ENCODE measurements at places on chromosomes 2 and 18. TPM values are rescaled to one million over a fixed set of nuclear protein-coding genes. Genes with fewer than 3 reads are reported as not detected.

DNA sequence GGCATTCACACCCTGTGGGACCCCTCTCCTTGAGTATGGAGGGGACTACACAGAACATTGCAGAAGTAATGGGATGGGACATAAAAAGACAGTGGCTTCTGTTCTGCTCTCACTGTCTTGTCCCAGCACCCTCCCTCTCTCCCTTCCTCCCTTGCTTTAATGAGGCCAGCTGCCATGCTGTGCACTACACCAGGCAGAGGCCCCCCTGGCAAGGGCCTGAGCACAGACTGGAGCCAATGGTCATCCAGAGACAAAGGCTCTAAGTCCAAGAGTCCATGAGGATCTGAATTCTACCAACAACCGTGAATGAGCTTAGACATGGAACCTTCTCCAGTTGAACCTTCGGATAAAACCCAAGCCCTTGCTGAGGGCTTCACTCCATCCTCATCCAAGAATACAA is 263.0 kb downstream of the NDUFA10 start:
- DNase-seq: no peak
- H3K4me3 ChIP-seq: no peak overlapping the region
- no peak overlapping the region for H3K27ac ChIP-seq
- H3K27me3 ChIP-seq: no peaks in the 10 kb centered on the region
- H3K4me1 ChIP-seq: peaks cover 3% of the 10 kb centered on the region

DNA sequence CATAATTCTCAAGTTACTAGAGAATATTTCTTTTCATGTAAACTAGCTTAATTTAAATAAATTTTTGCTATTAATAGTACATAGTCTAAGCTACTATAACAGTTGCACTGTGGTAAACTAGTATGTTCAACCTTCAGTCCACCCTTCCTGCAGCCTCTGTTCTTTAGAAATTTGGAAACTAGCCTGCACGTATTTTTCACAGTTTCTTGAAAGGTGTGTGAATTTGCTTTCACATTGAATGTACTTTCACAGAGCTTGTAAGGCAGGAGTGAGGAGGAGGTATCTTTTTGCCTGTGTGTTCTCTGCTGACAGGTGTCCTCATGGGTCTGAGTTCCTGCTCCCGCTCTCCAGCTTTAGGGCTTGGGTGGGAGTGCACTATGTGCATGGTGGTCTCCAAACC is 117.5 kb downstream of the ATP9B start:
- no peak overlapping the region for H3K4me3 ChIP-seq
- peaks cover 4% of the 10 kb centered on the region for H3K4me1 ChIP-seq
- H3K36me3 ChIP-seq: no peaks in the 10 kb centered on the region
- no peak for DNase-seq
- no peak overlapping the region for H3K27ac ChIP-seq
- H3K27me3 ChIP-seq: no peaks in the 10 kb centered on the region

DNA sequence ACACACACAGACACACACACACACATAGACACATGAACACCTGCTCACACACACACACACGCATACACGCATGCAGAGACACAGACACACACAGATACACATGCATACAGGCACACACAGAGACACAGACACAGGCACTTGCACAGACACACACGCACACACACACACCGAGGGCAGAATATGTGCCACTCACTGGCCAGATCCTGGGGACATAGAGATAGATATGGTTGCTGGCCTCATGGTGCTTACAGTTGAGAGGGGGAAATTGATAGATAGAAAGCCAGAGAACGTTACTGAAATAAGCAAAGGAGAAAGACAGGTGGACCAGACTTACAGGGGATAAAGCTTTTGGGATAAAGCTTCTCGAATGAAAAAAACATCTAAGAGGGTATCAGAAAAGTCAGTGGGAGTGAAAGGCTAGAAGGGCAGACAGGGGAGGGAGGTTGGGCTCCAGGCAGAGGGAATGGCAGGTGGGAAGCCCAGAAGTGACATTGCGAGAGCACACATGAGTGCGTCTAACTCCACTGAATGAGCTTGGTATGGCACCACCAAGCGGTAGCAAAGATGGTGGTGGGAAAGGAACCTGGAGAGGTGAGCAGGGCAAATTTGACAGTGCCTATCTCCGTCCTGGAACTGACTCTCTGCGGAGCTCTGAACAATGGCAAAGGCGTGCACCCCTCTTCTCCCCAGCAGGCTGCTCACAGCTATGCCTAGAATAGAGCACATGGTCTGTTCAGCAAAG is 390.1 kb upstream of the TRIB2 start:
- no peak for DNase-seq
- H3K4me1 ChIP-seq: no peaks in the 10 kb centered on the region
- H3K4me3 ChIP-seq: no peak overlapping the region
- H3K27me3 ChIP-seq: no peaks in the 10 kb centered on the region
- H3K27ac ChIP-seq: no peak overlapping the region

- DNase-seq: no peak
- no peaks in the 10 kb centered on the region for H3K27me3 ChIP-seq
- H3K4me1 ChIP-seq: no peaks in the 10 kb centered on the region
- H3K27ac ChIP-seq: no peak overlapping the region
- H3K4me3 ChIP-seq: no peak overlapping the region
Observed at GRCh38 chr2:175823002-175823706, 178.9 kb downstream of the LNPK start.

- no peak for DNase-seq
- no peak overlapping the region for H3K4me3 ChIP-seq
- no peaks in the 10 kb centered on the region for H3K4me1 ChIP-seq
- H3K27ac ChIP-seq: no peak overlapping the region
- no peaks in the 10 kb centered on the region for H3K36me3 ChIP-seq
Observed at GRCh38 chr2:75569546-75569945, 8.8 kb upstream of the EVA1A start.

DNA sequence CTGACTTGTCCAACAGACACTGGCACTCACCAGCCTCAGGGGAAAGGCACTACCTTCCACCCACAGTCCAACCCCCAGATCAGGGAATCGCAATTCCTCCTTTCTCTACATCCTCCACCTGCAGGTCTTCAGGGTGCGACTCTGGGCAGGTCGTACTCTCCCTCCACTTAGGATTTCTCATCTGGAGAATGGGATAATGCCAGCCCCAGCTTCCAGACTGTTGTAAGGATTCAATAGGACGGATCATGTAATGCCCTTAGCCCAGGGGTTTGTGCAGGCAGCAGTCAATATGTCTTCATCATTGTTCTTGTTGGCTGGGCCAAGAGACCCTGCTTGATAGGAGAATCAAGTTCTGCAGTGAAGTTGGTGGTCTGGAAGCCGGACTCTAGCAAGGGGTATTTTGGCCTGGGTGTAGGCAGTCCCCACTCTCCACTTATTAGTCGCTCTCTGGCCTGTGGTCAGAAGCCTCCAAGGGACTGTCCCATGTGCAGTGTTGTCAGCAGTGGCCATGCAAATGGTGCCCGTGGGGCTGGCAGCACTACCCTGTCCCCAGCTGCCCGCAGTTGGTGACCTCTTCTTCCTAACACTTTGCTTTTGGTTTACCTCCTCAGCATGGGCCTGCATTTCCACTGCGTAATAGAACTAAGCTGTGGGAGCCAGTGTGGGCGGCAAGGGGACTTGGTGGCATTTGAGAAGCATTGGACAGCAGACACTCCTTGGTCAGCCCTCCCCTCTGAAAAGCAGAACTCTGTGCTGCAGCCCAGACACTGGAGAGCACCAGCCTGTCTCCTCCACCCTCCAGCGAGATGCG is 172.4 kb upstream of the HS6ST1 start:
- H3K36me3 ChIP-seq: no peaks in the 10 kb centered on the region
- H3K27me3 ChIP-seq: no peaks in the 10 kb centered on the region
- no peak for DNase-seq
- H3K27ac ChIP-seq: no peak overlapping the region
- H3K4me1 ChIP-seq: peaks cover 9% of the 10 kb centered on the region

Gene SP5
- 1.9 TPM for total RNA-seq

Gene CYS1
- 21.5 TPM for total RNA-seq

Gene PROM2
- 5.1 TPM for total RNA-seq

Gene KLHL14
- 0.35 TPM for total RNA-seq
